ENCODE measurements at places on chromosomes 5 and 9.

DNA sequence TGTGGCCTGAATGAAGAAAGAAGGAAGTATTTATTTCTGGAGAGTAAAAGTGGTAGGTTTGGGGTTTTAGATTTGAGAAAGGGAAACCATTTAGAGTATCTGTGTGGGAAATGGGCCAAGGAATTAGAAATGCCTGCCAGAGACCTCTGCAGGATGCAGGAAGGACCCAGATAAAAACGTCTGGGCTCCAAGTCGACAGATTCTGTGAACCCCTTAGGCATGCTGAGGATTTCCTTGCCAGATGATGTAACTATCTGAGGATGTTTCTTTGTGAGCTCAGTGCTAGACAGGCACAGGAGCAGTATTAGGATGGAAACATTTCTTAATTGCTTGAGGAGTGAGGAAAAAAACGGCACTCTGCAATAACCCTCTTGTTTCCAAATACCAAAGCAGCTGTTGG, 251.8 kb upstream of the DMRT1 start:
- no peak for DNase-seq

DNA sequence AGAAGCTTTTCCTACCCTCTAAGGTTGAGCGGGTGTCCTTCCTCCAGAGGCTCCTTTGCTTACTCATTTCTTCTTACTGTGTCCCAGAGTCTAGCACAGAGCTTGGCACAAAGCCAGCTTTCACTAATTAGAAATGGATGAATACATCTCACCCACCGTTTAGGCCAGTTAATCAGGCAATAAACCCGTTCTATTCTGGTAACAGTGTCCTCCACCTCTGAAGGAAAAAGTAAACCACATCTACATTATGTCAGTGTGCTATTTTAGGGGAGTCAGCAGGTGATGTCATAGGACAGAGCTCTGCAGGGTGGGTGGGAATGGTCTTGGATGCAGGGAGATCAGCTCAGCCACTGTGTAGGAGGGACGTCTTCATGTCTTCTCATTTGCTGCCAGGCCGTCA, 109.2 kb downstream of the OSTF1 start:
- no peak for DNase-seq

DNA sequence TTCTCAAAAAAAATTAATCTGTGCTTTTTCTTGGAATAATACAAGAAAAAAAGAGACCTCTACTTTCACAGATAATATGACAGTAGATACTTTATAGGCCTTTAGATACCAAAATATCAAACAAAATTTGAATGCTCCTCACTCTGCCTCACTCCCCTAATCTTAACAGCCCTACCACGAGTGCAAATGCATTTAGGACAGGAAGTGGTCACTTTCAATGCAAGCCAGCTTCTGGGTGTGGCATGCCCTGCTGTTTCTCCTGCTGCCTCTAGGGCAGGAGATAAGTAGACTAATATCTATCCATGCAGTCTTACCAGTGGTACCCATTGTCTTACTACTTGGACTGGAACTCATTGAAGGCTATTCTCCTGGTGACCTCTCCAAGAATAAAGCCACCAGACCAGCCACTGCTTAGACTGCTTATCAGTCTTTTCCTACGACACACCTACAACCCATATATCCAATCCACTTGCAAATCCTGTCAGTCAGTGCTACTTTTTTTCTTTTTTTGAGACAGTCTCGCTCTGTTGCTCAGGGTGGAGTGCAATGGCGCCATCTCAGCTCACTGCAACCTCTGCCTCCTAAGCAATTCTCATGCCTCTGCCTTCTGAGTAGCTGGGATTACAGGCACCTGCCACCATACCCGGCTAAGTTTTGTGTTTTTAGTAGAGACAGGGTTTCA, 23.0 kb downstream of the FRRS1L start:
- no peak for DNase-seq

GRCh38 chr5:128334010-128334716, 203.9 kb downstream of the FBN2 start:
- no peak for DNase-seq

DNA sequence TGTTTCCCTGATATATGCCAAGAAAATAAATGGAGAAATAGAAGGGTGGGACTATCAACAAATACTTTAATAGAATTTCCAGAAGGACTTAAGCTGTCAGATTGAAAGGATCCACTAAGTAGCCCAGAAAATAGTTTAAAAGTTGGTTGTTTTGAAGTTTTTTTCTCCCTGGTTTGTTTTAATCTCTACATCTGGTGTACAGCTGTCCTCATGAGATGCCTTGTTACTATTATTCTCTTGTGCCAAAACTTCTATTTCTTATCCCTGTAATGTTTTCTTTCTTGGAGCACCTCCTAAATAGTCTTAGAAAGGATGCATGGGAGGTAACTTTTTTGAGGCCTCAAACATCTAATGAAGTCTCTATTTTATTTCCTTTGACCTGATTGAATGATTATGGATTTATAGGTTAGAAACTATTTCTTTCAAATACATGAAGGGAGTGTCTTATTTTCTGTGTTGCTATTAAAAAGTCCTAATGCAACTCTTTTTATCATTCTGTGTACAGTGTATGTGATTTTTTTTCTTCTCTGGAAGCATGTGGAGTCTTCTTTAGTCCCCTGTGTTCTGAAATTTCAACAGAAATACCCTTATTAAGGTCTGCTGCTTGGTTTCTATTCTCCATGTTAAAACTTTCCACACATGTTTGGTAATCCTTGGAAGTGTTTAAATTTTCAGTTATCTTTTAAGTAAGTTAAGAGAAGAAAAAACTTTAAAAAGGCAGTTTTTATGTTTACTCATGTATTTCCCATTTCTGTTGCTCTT, 140.0 kb upstream of the CDKN2B start:
- no peak for DNase-seq

DNA sequence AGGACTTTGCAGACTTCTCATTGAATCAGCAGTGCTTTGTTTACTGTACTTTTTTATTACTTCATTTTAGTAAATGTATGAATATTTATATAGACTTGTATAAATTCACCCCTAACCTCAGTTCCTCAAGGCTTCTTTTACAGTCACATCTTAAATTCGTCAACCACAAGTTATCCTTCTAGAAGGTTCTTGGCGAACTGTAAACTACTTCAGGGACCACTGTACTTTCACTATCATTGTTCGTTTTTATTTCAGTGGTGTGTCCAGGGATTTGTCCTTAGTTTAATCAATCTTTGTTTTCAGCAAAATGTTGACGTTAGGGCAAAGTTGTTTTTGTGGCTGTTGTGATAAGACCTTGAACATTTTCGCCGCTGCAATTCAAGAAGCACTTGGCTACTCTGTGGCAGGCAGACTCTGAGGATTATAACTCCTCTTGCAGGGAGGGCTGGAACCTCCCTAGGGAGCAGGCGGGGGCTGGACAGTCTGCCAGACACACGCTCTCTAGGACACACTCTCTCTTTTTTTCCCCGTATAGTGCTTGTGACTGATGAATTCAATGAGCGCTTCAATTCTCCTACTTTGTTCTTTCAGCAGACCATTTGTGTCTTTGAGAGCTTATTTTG, 252.8 kb downstream of the FBXL7 start:
- DNase-seq = no peak

- DNase-seq = no peak
Measured at GRCh38 chr5:16120579-16120978, 59.0 kb downstream of the MARCHF11 start.

DNA sequence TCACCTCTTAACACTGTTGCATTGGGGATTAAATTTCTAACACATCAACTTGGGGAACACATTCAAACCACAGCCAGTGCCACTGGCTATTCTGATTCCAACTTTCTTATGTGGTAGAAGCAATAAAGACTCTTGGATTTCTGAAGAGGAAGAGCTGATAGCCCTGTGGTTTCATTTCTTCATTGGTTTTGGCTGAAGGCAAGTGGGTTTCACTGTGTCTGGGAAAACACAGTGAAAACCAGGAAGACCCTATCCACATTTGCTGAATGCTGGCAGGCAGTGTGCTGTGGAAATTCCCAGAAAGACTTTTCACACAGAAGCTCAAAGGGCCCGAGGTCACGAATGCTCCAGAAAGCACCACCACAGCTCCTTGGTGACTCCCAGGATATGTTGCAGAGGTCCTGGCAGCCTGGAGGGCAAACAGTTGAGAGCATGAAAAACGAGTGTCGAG, 67.1 kb downstream of the DAPK1 start:
- no peak for DNase-seq

DNA sequence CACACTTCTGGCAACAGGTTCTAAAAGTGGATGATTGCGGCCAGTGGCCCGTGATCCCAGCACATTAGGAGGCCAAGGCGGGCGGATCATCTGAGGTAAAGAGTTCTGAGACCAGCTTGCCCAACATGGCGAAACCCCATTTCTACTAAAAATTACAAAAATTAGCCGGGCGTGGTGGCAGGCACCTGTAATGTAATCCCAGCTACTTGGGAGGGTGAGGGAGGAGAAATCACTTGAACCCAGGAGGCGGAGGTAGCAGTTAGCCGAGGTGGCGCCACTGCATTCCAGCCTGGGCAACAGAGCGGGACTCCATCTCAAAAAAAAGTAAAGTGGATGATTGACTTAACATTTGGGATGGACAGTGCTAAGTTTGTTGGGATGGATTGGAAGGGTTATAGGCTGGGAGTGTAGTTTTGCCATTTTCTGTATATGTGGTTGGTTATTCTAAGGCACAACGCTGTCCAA, 3.4 kb downstream of the MATR3 start:
- DNase-seq = no peak

DNA sequence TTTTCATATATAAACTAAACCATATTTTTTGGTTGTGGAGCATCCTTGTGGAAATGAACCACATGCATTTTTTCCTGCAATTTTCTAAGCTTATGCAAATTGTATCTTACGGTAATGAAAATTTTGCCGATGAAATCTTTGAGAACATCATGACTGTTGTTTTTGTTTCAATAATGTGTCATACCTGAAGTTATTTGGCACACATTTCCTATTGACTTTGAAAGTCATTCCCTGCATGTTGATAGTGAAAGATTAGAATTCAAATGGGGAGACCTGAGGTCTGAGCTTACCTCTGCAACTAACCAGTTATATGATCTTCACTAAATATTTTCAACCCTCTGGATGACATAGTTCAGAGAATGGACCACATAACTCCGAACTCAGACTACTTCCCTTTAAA, 88.5 kb downstream of the PRR16 start:
- no peak for DNase-seq

- DNase-seq = no peak
Measured at GRCh38 chr5:177431317-177432142, 5.1 kb downstream of the GRK6 start.

DNA sequence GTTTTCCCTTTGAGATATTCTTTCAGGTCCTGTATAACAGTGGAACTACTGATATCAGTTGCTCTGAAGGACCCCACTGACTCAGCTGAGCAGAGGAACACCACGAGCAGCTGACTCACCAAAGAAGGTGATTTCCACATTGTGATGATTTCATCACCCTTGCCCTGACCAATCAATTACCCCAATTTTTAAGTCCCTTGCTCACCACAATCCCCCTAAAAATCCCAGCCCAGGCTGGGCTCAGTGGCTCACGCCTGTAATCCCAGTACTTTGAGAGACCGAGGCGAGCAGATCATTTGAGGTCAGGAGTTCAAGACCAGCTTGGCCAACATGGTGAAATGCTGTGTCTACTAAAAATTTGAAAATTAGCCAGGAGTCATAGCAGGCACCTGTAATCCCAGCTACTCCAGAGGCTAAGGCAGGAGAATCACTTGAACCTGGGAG, 125.3 kb upstream of the ABCA1 start:
- no peak for DNase-seq

DNA sequence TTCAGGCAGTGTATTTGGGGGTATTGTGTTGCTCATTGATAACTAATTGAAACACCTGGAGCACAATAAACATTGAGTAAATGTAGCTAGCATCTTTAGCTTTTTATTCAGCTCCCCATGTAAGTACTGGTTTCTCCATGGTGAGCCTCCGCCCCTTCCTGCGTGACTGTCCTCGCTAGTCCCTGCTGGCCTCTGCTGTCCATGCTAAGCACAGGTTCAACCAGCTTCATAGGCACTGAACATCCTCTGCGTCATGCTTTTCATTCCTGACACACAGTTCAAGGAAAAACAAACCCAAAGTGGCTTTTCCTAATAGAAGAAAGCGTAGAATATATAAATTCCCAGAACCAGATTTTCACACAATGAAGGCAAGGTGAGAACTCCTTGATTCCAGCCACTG, 27.3 kb upstream of the DAP start:
- DNase-seq = no peak

- no peak for DNase-seq
Measured at GRCh38 chr5:143219696-143220095, 183.8 kb downstream of the NR3C1 start.

- no peak for DNase-seq
Measured at GRCh38 chr5:4584982-4585381, 555.1 kb upstream of the ADAMTS16 start.

DNA sequence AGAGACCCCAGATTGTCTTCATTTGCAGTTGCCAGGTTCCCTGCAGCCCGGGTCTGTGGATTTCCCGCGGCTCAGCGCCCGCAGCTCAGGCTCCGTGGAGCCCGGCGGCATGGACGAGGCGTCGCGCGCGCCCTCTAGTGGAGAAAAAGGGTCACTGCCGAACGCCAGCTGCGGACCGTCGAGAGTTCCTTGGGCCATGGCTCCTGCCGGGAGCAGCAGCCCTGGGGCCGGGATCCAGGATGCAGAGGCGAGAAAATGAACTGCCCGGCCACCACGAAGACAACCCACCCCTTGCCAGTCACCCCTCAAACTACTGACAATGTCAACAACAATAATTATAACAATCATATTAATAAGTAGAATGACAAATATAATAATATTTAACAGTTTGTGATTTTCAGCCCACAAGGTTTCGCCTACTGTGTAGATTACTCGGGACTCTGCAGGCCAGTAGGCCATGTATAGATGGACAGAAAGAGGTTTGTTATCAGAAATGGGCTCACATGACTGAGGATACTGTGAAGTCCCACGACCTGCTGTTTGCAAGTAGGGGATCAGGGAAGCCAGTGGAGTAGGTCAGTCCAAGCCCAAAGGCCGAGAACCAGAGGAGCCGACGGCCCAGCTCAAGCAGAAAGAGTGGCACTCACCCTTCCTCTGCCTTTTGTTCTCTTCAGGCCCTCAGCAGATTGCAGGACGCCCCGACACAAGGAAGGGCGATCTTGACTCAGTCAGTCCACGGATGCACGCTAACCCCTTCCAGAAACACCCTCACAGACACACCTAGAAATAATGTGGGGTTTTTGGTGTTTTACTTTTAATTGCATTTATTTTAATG, 43.1 kb downstream of the BOD1 start:
- DNase-seq = peak; percentile 39

GRCh38 chr5:146342882-146343865, 4.5 kb downstream of the POU4F3 start:
- no peak for DNase-seq

DNA sequence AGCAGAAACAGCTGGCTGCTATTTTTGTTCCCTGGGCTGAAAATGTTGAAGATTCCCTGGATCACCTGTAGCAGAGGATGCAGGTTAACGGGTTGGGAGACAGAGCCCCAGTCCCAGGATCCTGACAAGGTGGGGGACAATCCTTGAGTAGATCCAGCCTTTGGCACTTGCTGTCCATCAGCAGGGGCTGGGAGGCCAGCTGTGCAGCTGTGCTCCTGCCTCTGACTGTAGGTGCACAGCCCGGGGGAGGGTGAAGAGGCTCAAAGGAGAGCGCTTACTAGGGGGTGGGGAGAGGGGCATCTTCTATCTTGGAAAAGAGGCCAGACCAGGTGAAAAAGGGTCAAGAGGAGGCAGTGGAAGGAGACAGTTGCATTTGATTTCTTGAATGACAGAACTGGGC, 3.5 kb upstream of the DDX41 start:
- no peak for DNase-seq
